ENCODE measurements at places on chromosomes 7 and 10. TPM values are rescaled to one million over a fixed set of nuclear protein-coding genes. Genes with fewer than 3 reads are reported as not detected.

The ARHGEF35 gene
- 1.4 TPM for total RNA-seq

GRCh38 chr10:92181575-92181974 lies 109.3 kb downstream of the CPEB3 start:
- peak; percentile 10 for DNase-seq

- no peak for DNase-seq
Observed at GRCh38 chr7:30990673-30991170, 27.0 kb downstream of the GHRHR start.

- no peak for DNase-seq
Observed at GRCh38 chr7:54946271-54946670, 72.5 kb upstream of the EGFR start.

The COX19 gene
- 8.4 TPM for total RNA-seq

The FAM171A1 gene
- 30.7 TPM for total RNA-seq

- peak; percentile 91 for DNase-seq
Observed at GRCh38 chr10:93062514-93063143, 2.0 kb downstream of the CYP26C1 start.

The TAC1 gene
- total RNA-seq = 0.97 TPM

GRCh38 chr7:32034052-32034451 lies 36.2 kb downstream of the PDE1C start:
- DNase-seq = peak; percentile 3

DNA sequence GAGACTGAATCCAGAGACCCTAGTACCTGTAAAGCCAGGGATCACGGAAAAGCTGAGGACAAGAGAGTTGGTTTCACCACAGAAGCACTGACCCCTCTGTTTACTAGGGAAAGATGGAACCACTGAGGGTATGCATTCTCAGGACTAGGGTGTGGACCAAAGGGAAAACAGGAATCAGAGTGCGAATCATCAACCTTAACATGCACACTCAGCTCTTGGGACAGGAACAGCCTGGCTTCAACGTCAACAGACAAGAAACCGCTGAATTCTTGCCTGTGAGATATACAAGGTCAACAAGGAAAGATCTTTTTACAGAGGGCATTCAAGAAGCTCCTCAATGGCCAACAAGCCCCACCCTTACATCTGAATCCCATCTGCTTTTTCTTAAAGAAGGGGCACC lies 14.9 kb downstream of the TNRC18 start:
- DNase-seq = peak; percentile 12

GRCh38 chr7:22548313-22548712 lies 48.3 kb upstream of the STEAP1B start:
- DNase-seq = no peak

GRCh38 chr7:16646472-16647072 lies 591 bp downstream of the BZW2 start:
- DNase-seq = no peak

GRCh38 chr7:21996641-21997040 lies 50.9 kb upstream of the CDCA7L start:
- no peak for DNase-seq

The CHRM2 gene
- not detected for total RNA-seq

The FOXI2 gene
- 1.2 TPM for total RNA-seq

- no peak for DNase-seq
Observed at GRCh38 chr7:125112850-125113249, 183.2 kb upstream of the POT1 start.

- no peak for DNase-seq
Observed at GRCh38 chr7:101865455-101865854, 48.0 kb downstream of the CUX1 start.

GRCh38 chr7:28988810-28989209 lies 30.7 kb upstream of the TRIL start:
- DNase-seq = no peak

The SEC61G gene
- 233 TPM for total RNA-seq
